Heart left ventricle (tissue), 16 donors: ENCODE measurements at places on chromosomes 6 and 20.

GRCh38 chr20:44188752-44189151 lies 1.8 kb upstream of the JPH2 start:
- peaks cover 31% of the 10 kb centered on the region for H3K4me1 ChIP-seq
- no peak overlapping the region for H3K4me3 ChIP-seq
- H3K27me3 ChIP-seq: no peaks in the 10 kb centered on the region
- H3K36me3 ChIP-seq: no peaks in the 10 kb centered on the region
- peak overlapping the region; percentile 95 for H3K27ac ChIP-seq

DNA sequence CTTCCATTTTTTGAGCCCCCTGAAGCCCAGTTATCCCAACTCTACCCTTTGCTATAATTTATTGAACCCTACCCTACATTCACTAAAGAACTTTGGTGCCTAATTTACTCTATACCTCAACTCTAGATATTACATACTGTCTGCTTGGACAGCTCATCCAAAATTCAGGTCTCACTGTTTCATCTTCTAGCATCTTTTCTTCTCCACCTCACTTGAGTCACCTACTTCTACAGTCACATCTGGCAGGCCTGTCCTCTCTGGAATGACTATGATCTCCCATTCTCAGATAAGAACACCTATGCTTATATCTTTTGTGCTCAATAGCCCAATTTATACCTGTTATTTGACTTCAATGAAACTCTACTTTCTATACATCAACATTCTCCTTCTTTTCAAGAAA lies 58.0 kb downstream of the SHPRH start:
- H3K4me3 ChIP-seq: no peak overlapping the region
- DNase-seq: no peak
- no peaks in the 10 kb centered on the region for H3K27me3 ChIP-seq
- no peaks in the 10 kb centered on the region for H3K36me3 ChIP-seq
- no peaks in the 10 kb centered on the region for H3K4me1 ChIP-seq

- H3K27ac ChIP-seq: no peak overlapping the region
- H3K36me3 ChIP-seq: no peaks in the 10 kb centered on the region
- H3K4me1 ChIP-seq: no peaks in the 10 kb centered on the region
- no peaks in the 10 kb centered on the region for H3K27me3 ChIP-seq
- H3K4me3 ChIP-seq: no peak overlapping the region
Measured at GRCh38 chr20:5056801-5057599, 55.7 kb upstream of the SLC23A2 start.

DNA sequence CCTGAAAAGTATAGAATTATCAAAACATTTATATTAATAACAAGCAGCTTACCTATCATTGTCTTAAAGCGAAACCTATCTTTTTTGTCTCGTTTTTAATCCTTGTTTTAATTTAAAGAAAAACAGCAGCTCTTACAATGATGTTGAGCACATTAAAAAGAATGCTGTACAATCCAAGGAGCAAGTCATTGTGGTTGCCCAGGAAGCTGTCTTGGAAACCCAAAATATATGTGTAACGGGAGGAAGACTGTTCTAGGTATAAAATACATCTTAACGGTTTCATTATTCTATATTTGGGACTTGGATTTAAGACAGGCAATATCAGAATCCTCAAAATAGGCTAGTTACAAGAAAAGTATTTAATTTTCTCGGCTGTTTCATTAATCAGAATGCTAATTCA lies 21.7 kb downstream of the ZNF133 start:
- no peaks in the 10 kb centered on the region for H3K27me3 ChIP-seq
- no peak overlapping the region for H3K4me3 ChIP-seq
- H3K4me1 ChIP-seq: no peaks in the 10 kb centered on the region
